Activated T-helper 1 cell treated with anti-CD3 and anti-CD28 coated beads, Interleukin-12 subunit alpha, Interleukin-12 subunit beta, Interleukin-2, Interleukin-4 antibody, amounts not matched to agents 30 ng/mL and 10 ng/mL and 1 ng/mL, durations not matched to agents 14 hours and 24 hours and 36 hours (primary cell): ENCODE measurements at places on chromosomes 13 and 19.

DNA sequence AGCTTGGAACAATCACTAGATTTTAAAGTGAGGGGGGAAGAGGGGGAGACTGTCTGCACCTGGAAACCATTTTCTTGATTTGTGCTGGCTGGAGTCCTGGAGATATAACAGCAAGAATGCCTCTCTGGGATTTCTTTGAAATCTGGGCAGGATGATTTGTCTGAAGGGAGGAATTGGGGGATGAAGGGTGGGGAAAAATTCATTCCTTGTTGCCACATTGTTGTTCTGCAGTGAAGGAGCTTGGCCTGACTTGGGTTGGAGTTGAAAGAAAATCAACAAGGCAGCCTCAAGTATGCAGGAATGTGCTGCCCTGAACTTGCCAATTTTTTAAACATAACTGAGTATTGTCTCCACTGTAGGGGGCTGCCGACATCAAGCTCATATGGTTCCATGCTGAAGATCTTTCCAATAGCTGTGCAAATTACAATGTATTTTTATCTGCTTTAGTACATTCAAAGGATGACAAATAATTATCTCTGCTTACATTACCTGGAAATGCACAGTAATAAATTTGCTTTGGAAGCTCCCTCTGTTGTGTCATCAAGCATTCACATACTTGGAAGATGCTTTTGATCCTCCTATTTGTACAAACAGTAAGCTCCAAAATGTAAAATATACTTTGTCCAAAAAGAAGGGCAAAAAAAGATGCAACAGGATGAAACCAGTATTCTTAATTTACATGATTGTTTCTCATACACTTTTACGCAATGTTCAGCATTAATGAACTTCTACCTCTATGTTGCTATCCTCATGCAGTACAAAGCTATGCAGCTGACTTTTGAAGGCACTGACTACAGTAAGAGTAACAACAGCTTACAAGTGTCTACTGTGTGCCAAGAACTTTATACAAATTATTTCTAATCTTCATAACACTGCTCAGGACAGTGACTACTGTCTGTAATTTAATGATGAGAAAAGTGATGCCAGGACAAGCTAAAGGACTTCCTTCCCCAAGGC is 627.9 kb upstream of the KLF12 start:
- H3K4me1 ChIP-seq: no peaks in the 10 kb centered on the region
- DNase-seq: no peak
- H3K27me3 ChIP-seq: no peaks in the 10 kb centered on the region
- no peak overlapping the region for H3K27ac ChIP-seq
- no peaks in the 10 kb centered on the region for H3K36me3 ChIP-seq

DNA sequence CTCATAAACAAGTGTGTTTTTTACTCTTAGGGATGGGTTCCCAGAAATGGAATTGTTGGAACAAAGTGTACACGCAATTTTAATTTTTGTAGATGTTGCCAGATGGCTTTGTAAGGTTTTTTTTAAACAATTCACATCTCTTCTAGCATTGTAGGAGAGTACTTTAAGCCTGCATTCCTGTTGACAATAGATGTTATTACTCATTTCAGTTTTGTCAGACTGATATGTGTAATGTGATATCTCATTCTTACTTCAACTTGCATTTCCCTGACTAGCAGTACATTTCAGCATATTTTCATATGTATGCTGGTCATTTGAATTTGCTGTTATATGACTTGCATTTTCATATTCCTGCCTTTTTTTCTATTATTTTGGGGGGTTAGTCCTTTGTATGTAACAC is 186.6 kb upstream of the SLITRK6 start:
- no peak overlapping the region for H3K4me3 ChIP-seq
- H3K27me3 ChIP-seq: no peaks in the 10 kb centered on the region
- no peaks in the 10 kb centered on the region for H3K4me1 ChIP-seq
- no peak for DNase-seq
- H3K27ac ChIP-seq: no peak overlapping the region

DNA sequence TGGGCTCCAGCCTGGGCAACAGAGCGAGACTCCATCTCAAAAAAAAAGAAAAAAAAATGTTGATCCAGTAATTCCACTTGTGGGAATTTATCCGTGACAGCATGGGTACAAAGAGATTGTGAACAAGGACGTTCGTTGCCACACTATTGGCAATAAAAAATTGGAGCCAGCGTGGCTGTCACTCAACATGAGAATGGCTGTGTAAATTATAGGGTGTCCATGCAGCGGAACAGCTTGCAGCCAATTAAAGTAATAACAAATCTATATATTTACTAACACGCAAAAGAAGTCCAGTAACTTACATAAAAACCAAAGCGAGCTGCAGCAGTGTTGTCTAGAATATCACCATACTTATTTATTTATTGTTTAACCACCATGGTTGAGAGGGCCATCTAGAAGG is 19.3 kb downstream of the DPF1 start:
- H3K27me3 ChIP-seq: peaks cover 16% of the 10 kb centered on the region
- no peak overlapping the region for H3K4me3 ChIP-seq
- DNase-seq: no peak
- no peak overlapping the region for H3K27ac ChIP-seq
- H3K4me1 ChIP-seq: peaks cover under 1% of the 10 kb centered on the region

DNA sequence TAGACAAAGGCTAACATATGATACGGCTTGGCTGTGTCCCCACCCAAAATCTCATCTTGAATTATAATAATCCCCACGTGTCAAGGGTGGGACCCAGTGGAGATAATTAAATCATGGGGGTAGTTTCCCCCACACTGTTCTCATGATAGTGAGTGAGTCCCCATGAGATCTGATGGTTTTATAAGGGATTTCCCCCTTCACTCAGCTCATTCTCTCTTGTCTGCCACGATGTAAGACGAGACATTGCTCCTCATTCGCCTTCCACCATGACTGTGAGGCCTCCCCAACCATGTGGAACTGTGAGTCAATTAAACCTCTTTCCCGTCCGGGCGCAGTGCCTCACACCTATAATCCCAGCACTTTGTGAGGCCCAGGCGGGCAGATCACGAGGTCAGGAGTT is 143.5 kb downstream of the RXFP2 start:
- peaks cover 9% of the 10 kb centered on the region for H3K4me1 ChIP-seq
- no peaks in the 10 kb centered on the region for H3K36me3 ChIP-seq
- H3K27ac ChIP-seq: no peak overlapping the region
- H3K4me3 ChIP-seq: no peak overlapping the region
- no peak for DNase-seq

DNA sequence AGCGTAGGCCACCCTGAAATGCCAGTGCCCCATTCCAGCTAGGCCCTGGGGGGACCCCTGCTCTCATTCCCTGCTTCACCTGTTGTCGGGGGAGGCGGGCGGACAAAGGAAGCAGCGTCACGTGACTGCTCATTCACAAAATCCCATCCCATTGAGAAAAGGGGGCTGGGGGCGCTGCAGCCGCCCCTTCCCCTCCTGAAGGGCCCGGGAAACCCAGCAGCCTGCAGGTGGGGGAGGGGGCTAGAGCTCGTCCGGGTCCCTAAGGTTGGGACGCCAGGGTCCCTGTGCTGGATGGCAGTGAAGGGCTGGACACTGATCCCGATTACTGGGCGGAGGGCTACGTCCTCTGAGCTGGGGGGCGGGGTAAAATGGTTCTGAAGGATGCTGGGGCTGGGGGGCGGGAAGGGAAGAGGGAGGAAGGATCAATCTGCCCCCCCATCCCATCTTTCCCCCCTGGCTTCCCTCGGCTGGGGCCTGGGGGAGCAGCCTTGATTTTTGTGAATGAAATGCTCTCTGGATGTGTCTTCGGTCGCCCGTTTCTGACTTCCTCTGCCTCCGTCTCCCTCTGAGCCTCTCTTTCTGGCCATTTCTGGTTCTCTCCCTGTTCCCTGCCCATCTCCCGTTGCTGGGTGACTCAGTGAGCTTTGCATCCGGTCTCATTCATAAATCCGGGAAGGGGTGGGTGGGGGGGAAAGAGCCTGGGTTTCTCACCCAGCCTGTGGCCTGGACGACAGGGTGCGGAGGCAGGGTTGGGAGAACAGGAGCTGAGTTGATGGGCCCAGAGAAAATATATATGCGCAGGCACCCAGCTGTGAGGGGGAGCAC is 816 bp downstream of the SPRED3 start:
- peaks cover 18% of the 10 kb centered on the region for H3K36me3 ChIP-seq
- H3K4me1 ChIP-seq: peaks cover 28% of the 10 kb centered on the region
- peak overlapping the region; percentile 36 for H3K27ac ChIP-seq
- peaks cover 21% of the 10 kb centered on the region for H3K27me3 ChIP-seq
- DNase-seq: no peak
- H3K4me3 ChIP-seq: peak overlapping the region; percentile 65

DNA sequence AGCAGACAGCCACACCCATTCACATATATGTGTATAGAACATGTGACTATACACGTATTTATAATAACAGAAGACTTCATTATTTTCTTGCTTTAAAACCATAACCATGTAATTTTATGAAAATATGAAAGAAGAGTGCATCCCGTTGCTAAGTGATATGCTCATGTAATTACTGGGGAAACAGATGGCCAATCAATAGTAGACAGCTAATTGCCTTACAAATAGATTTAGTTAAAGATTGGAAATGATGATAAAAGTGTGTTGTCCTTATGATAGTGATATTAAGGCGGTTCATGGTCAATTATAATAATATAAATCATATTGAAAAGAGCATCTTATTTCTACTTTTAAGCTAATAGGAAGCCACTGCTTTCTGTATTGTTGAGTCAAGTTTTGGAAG is 95.9 kb downstream of the RFC3 start:
- H3K4me3 ChIP-seq: no peak overlapping the region
- no peak overlapping the region for H3K27ac ChIP-seq
- H3K4me1 ChIP-seq: no peaks in the 10 kb centered on the region
- H3K27me3 ChIP-seq: no peaks in the 10 kb centered on the region
- DNase-seq: no peak

DNA sequence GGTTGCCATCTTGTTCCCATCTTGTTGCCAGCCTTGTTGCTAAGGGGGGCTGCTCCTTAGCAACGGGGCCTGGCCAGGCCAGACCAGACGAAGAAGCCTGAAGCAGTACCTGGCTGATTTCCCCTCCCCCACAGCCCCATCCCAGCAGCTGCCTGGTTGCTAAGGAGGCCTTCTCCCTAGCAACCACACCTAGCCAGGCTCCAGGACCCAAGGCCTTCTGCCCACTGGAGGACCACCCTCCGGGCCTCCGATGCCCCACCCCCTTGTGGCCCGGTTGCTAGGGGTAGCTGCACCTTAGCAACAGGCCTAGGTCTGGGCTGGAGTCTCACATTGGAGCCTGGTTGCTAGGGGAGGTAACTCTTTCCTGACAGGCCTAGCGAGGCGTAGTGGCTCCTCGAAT is 3.9 kb downstream of the PRRG2 start:
- H3K36me3 ChIP-seq: peaks cover 4% of the 10 kb centered on the region
- no peak overlapping the region for H3K27ac ChIP-seq
- DNase-seq: no peak

GRCh38 chr13:54029226-54029625 is 1000.6 kb downstream of the OLFM4 start:
- no peak overlapping the region for H3K27ac ChIP-seq

DNA sequence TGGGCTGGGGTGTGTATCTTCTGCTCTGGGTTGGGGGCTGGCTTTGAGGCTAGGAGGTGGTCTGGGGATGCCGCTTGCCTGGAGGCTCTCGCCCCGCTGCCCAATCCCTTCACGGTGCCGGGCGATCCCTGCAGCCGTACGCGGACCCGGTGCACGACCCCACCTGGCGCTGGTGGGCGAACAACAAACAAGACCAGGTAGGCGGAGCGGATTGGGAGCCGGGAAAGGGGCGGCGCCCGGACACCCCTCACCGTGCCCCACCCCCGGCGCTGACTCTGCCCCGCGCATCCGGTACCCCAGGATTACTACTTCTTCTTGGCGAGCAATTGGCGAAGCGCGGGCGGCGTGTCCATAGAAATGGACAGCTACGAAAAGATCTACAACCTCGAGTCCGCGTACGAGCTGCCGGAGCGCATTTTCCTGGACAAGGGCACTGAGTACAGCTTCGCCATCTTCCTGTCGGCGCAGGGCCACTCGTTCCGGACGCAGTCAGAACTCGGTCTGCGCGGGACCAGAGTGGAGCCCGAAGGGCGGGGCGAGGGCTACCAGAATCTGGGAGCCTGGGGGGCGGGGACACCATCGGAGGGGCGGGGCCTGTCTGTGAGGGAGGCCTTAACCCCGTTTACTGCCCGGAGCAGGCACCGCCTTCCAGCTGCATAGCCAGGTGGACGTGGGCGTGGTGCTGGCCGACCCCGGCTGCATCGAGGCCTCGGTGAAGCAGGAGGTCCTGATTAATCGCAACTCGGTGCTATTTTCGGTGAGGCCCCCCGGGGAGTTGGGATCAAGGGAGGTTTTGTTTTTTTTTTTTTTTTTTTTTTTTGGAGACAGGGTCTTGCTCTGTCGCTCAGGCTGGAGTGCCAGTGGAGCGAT is 12.1 kb upstream of the PSMD8 start:
- peak; percentile 84 for DNase-seq
- peaks cover 29% of the 10 kb centered on the region for H3K27me3 ChIP-seq
- H3K27ac ChIP-seq: peak overlapping the region; percentile 81
- H3K4me3 ChIP-seq: peak overlapping the region; percentile 90
- no peaks in the 10 kb centered on the region for H3K36me3 ChIP-seq

GRCh38 chr19:45592366-45592765 is 7.8 kb upstream of the OPA3 start:
- H3K4me1 ChIP-seq: peaks cover 15% of the 10 kb centered on the region
- H3K4me3 ChIP-seq: no peak overlapping the region
- no peaks in the 10 kb centered on the region for H3K36me3 ChIP-seq
- H3K27me3 ChIP-seq: peaks cover 16% of the 10 kb centered on the region

DNA sequence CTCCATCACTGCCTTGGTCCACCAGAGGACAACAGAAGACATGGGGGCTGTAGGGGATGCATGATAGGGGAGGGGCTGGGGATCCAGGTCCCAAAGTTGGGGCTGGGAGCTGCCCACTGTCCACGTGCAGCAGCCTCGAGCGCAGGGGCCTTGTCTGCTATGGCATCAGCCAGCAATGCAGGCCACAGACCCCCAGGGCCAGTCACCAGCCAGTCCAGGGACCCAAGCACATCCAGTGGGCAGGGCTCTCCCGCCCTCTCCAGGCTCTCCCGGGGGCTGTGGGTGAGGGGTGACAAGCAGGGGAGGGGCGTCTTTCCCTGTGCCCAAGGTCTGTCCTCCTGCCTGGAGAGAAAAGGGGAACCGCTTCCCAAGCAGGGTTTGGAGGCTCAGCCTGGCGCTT is 32.8 kb downstream of the PEPD start:
- H3K4me3 ChIP-seq: no peak overlapping the region
- no peak for DNase-seq
- H3K36me3 ChIP-seq: no peaks in the 10 kb centered on the region
- no peaks in the 10 kb centered on the region for H3K4me1 ChIP-seq
- H3K27me3 ChIP-seq: no peaks in the 10 kb centered on the region

GRCh38 chr13:41606646-41607045 is 149.3 kb downstream of the RGCC start:
- H3K4me1 ChIP-seq: no peaks in the 10 kb centered on the region
- H3K36me3 ChIP-seq: peaks cover 17% of the 10 kb centered on the region
- no peak overlapping the region for H3K27ac ChIP-seq
- no peak overlapping the region for H3K4me3 ChIP-seq

- DNase-seq: no peak
- H3K36me3 ChIP-seq: no peaks in the 10 kb centered on the region
- H3K4me3 ChIP-seq: no peak overlapping the region
- no peaks in the 10 kb centered on the region for H3K4me1 ChIP-seq
- no peak overlapping the region for H3K27ac ChIP-seq
Observed at GRCh38 chr13:77599351-77599750, 63.8 kb downstream of the SCEL start.

GRCh38 chr13:112249644-112250610 is 126.2 kb upstream of the SPACA7 start:
- DNase-seq: no peak
- no peak overlapping the region for H3K27ac ChIP-seq
- no peak overlapping the region for H3K4me3 ChIP-seq
- no peaks in the 10 kb centered on the region for H3K36me3 ChIP-seq
